ENCODE measurements at places on chromosomes 4 and X. TPM values are rescaled to one million over a fixed set of nuclear protein-coding genes. Genes with fewer than 3 reads are reported as not detected.

Gene GYPB
- 1.5 TPM for total RNA-seq

Gene PCDH18
- total RNA-seq, result 36.9 TPM

DNA sequence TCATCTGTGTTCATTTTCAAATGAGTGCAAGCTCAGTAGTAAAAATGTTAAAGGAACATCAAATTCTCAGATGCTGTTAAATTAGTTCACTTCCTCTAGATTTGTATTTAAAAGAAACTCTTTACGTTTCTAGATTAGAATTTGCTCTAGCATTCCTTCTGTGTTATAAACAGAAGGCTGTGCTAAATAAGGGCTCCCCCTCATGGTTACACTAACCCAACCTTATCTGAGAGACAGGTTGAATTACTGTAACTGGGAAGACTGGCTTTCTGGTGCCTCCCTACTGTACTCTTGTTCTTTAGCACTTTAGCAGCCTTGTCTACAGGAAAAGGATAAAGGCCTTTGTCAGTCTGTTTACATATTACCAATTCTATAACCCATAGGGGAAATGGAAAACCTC is 56.8 kb downstream of the RXFP1 start:
- no peaks in the 10 kb centered on the region for H3K4me1 ChIP-seq
- DNase-seq, result no peak
- H3K4me3 ChIP-seq, result no peak overlapping the region
- H3K36me3 ChIP-seq, result no peaks in the 10 kb centered on the region

DNA sequence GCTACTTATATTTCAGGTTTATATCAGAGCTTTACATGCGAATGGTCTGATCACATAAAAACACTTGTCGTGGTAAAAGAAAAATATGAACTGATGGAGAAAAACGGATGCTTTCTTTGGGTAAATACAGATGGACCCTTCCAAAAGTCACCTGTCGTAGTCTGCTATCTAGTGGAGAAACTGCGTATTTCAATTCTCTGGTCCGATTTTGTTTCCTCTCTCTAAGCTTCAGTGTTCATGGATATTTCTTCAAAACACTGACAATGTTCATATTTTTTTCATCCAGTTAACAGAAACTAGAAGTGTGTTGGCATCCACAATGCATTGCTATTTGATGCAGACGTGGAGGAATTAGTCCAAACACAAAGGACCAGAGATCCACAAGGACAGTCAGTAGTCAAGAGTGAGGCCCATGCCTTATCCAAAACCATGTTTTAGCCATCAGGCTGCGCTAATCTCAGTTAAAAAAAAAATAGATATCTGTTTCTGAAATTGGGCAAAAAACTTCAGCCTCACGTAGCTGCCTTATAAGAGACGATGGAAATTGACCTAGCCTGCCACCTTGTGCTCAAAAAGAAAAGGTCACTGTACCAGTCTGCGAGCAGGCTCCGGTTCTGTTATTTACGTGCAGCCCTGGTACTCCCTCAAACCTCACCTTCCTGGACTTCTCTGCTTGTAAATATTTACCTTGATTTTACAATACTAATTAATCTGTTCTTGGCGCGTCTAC is 16.0 kb downstream of the MEPE start:
- no peaks in the 10 kb centered on the region for H3K27me3 ChIP-seq
- no peaks in the 10 kb centered on the region for H3K36me3 ChIP-seq
- no peak for DNase-seq
- no peak overlapping the region for H3K27ac ChIP-seq
- H3K4me3 ChIP-seq, result peak overlapping the region; percentile 8
- no peaks in the 10 kb centered on the region for H3K4me1 ChIP-seq

DNA sequence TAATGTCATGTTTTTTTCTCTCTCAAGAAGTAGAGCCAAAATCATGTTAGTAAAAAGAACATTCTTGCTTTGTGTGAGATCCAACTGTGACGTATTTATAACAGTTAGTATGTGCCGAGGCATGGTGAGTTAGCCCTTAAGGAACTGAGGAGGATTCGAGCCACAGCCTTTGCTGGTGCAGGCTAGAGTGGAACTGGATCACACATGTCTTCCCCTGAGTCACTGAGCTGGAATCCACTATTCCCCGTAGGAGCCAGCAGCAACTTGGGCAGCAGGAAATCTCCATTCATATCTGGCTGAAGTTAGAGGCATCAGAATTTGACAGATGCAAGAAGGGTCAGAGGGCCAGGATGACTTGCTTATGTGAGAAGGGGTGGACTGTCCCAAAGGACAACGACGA is 144.6 kb upstream of the KIT start:
- H3K4me3 ChIP-seq, result no peak overlapping the region
- H3K27me3 ChIP-seq, result no peaks in the 10 kb centered on the region
- peak; percentile 50 for DNase-seq

DNA sequence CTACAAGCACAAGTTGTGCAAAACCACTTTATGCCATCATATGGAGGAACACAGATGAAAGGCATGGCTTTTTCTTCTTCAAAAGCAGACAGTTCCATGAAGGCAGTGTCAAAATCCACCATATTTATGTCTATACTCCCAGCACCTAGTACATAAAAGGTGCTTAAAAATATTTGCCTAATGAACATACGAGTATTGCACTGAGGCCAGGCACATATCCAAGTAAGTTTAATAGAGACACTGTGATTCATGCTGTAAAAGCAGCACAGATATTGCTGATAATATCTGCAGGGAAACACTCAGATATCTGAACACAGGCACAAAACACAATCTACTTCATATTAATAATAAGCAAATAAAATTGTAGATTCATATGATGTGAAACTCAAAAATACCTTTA is 48.1 kb upstream of the CXCL8 start:
- H3K4me1 ChIP-seq, result no peaks in the 10 kb centered on the region
- H3K27me3 ChIP-seq, result no peaks in the 10 kb centered on the region
- H3K4me3 ChIP-seq, result no peak overlapping the region
- no peaks in the 10 kb centered on the region for H3K36me3 ChIP-seq
- no peak overlapping the region for H3K27ac ChIP-seq
